H7 (cell line): ENCODE measurements at places on chromosomes 6 and 20.

- DNase-seq: no peak
Measured at GRCh38 chr20:58737198-58737597, 44.6 kb downstream of the NPEPL1 start.

- DNase-seq: no peak
Measured at GRCh38 chr6:145784683-145785082, 29.9 kb downstream of the FBXO30 start.

DNA sequence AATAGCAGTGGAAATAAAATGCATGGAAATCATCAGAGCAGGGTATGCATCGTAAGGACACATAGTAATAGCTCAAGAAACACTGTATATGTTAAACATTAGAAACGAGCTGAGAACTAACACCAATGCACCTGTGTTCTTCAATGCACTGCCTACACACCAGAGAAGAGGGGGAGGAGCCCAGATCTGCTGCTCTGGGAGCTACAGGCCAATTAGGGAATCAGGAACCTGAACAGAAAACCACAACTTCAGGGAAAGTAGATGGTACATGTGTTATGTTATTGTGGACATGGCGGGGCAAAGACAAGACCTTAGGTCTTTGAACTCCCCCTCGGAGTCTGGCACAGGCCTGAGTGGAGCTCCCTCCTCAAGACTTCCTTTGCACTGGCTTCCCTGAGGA lies 39.7 kb downstream of the RIPOR3 start:
- no peak for DNase-seq

GRCh38 chr6:54020334-54020733 lies 90.9 kb upstream of the MLIP start:
- no peak for DNase-seq

DNA sequence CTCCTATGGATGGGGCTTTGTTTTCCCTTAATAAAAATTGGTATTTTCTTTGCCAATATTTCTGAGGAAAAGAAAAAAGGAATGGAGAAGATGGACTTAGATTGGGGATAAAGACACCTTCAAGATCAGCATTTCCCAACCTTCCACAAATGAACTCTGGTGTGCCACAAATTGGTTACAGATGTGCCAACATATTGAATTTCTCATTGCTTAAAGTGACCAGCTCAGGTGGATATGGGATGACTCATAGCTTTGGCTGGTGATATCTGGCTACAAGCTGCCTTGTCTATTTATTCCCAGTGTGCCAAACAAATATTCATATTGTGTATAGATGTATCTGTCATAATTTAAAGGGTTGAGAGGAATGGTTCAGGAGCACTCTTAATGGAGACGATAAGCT lies 32.5 kb downstream of the THEMIS start:
- DNase-seq: no peak

DNA sequence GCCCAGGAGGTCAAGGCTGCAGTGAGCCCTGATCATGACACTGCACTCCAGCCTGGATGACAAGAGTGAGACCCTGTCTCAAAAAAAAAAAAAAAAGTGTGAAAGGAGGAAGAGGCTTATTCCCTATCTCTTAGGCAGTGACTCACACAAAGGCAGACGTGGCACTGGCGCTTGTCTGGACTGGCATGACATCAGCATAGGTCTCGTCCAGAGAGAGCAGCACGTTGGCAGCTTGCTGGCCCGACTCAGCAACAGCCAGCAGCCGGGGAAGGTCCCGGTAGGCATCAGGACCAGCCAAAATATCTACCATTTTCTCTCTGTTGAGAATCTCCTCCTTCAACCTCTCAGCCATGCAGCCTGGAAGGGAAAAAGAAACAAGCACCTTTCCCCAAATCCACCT lies 14.1 kb downstream of the CDK5RAP1 start:
- no peak for DNase-seq

GRCh38 chr6:75436869-75437268 lies 56.7 kb downstream of the FILIP1 start:
- no peak for DNase-seq

DNA sequence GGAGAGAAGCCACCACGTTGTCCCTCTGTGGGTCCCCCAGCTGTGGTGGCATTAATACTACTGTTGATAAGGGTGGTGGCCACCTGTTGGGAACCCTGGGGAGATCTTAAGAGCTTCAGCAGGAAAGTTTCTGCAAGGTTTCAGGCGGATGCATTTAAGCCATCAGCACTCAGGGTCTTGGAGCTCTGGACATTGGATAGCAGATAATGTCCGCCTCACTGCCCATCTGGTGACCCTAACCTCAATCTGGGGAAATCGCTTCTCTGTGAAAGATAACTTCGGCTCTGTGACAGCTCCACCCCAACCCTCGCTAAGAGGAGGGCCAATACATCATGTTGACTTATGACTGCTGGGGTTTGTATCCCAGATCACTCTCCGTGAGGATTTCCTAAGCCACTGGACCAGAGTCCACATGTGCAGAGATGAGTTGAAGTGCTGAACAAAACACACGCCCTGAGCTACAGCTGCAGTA lies 92.9 kb downstream of the FOXC1 start:
- DNase-seq: no peak

GRCh38 chr6:154502553-154502952 lies 7.9 kb downstream of the CNKSR3 start:
- DNase-seq: no peak

- no peak for DNase-seq
Measured at GRCh38 chr20:47753576-47754387, 31.5 kb downstream of the SULF2 start.

DNA sequence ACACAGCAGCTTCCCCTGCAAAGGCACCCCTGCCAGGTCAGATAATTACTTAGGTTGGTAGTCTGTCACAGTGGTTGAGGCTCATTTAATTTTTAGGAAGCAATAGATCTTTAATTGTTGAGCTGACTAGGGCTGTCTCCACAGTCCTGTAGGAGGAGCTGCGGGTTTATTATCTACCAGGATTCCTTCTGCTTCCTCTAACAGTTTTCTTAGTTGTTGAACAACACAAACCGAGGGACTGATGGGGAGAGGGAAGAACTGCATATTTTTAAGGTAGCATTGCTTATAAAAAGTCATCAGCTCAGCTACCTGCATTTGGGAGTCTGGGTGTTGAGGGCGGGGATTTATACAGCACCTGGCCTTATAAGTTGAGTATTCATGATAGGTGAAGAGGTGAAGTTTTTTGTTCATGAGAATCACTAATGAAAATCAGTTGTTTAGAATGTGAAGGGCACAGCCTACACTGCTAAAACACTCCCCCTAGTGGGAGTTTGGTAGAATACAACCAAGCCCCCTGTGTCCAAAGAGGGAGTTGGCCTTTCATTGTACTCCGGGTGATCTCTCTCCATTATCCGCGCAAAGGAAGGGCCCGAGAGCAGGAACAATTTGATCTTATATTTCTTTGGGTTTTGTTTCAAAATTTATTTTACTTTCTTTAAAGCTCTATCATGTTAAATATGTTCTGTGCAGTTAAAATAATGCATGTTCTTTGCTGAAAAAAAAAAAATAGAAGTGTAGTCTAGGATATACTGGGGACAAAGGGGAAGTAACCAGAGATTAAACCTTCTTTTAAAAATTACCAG lies 69.6 kb downstream of the SSR1 start:
- DNase-seq: peak; percentile 88

GRCh38 chr20:50008007-50008406 lies 25.2 kb downstream of the SNAI1 start:
- DNase-seq: peak; percentile 20

GRCh38 chr6:144474904-144475303 lies 189.8 kb downstream of the UTRN start:
- no peak for DNase-seq

GRCh38 chr6:40276141-40276540 lies 311.0 kb downstream of the LRFN2 start:
- no peak for DNase-seq

GRCh38 chr6:11429577-11429976 lies 108.0 kb upstream of the TMEM170B start:
- peak; percentile 21 for DNase-seq

GRCh38 chr6:31775633-31776484 lies 1.3 kb downstream of the VWA7 start:
- DNase-seq: peak; percentile 43

DNA sequence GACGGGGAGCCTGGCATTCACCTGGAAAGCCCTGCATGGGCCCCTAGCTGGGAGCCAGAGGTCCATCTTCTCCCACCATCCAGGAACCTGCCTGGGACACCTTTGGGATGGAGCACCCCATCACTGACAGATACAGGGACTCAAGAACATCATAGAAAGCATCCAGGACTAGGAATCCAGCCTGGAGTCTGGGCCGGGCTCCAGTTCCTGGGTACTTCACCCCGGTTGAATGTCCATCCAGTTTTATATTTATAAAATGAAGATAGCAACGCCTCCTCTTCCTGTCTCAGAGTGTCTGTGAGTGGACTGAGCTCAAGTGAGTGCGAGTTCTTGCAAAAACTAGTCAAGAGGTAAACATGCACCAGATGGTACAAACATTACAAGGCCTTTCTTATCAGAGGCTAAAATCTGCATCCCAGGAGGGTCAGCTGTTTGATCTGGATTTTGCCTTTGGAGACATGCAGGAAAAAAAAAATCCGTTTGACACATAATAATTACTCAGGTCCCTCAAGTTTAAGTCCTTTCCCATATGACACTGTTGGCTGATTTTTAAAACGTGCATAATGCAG lies 27.4 kb downstream of the ZC3H12D start:
- DNase-seq: no peak

- peak; percentile 64 for DNase-seq
Measured at GRCh38 chr6:39980839-39981580, 46.7 kb upstream of the MOCS1 start.

GRCh38 chr6:132466952-132467351 lies 46.0 kb downstream of the STX7 start:
- DNase-seq: no peak

DNA sequence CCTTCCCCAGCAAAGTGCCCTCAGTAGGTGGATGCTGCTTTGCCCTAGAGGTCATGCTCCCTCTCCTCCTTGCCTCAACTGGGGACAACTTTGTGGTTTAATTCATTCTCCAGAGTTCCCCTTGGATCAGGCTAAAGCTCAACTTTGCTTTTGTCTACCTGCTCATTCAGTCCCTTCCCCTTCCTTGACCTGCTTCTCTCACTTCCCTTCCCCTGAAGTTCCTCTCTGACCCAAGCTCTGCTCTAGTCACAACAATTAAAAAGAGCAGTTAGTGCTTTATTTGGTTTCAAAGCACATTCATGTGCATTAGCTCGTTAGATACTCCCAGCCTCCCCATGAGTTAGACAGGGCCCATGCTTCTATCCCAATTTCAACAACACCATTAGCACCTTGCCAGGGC lies 71.3 kb downstream of the DZANK1 start:
- DNase-seq: no peak

DNA sequence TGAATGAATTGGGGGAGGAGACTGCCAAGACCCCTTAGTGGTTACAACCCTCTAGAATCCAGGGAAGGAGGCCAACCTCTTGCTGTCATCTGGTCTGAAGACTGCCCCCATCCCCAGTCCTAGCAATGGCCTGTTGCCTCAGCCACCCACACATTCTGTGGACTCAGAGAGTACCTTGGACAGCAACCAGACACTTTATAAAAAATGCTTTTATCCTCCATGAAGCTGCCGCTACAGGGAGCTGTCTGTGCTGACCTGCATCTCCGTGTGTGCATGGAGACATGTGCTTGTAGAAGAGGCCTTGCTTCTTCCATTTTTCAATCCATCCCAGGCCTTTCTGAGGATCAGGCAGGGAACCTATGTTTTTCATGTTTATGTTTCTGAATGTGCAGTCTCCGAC lies 15.2 kb downstream of the CDH22 start:
- DNase-seq: peak; percentile 74

DNA sequence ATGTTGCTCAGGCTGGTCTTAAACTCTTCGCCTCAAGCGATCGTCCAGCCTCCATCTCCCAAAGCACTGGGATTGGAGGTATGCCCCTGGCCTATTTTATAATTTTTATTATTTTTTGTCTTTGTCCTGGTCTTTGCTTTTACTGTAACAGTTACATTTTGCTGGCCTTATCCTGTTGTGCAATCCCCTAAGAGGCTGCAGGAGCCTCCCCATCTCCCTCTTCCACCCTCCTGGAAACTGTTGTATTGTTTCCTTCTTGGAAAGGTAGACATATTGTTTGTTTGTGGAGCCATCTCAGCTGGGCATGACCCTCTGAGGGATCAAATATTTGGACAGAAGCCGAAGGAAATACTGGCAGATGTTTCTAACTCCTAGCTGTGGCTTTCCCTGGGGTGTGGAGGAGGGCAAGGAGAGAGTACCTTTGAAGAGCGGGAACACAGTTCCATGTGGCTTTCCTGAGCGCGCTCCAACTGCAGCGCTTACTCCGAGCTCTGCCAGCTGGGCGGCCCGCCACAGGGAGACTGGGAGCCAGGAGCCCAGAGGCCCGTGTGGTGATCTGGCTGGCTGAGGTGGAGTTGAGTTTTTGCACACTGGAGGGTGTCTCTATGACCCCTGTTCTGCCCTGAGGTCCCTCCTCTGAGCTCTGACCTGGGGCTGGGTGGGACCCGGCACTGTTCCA lies 4.9 kb downstream of the MAPK13 start:
- DNase-seq: peak; percentile 7

DNA sequence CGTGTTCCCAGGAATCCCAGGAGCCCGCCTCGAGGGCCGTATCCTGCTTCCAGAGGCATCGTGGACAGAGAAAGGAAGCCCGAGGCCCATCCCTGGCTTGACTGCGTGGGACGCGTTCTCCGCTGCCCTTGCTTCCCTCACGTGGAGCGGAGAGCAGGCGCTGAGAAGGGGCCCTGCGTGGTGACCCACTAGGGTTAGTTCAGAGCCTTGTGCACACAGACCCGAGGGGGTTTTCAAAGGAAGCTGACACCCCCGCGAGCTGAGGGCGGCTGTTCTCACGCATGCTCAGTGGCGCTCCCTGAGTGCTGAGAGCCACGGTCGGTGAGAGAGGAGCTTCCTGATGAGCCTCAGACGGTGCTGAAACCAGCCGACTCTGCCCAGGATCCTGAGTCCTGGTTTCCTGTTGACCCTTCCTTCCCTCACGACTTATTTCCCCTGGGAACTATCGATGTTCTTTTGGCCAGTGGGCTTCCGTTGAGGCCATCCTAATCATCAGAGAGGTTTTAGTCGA lies 28.9 kb upstream of the CCR6 start:
- no peak for DNase-seq

GRCh38 chr6:27687154-27688013 lies 214.5 kb upstream of the ZNF184 start:
- DNase-seq: peak; percentile 82

GRCh38 chr6:1311400-1312202 lies at the start of gene FOXQ1:
Gene FOXQ1, plus strand, starts transcription at chr6:1312098. Its CDS starts 607 bp downstream, at chr6:1312705.
- peak; percentile 85 for DNase-seq

- no peak for DNase-seq
Measured at GRCh38 chr6:109301418-109301817, 80.8 kb downstream of the CD164 start.

- no peak for DNase-seq
Measured at GRCh38 chr6:905556-905955, 212.6 kb upstream of the EXOC2 start.

- no peak for DNase-seq
Measured at GRCh38 chr20:42502591-42502990, 687.1 kb downstream of the PTPRT start.

- no peak for DNase-seq
Measured at GRCh38 chr6:52124126-52125121, 37.0 kb upstream of the PKHD1 start.

GRCh38 chr20:60115451-60115850 lies 157.2 kb downstream of the CDH26 start:
- DNase-seq: no peak
